Stimulated activated CD8-positive, alpha-beta memory T cell treated with anti-CD3 and anti-CD28 coated beads, Interleukin-15, amount 100 ng/mL, for 24 hours (primary cell): ENCODE measurements at places on chromosomes 2 and 18.

GRCh38 chr2:222861411-222862105 is 722 bp downstream of the ACSL3 start:
- no peak for DNase-seq

DNA sequence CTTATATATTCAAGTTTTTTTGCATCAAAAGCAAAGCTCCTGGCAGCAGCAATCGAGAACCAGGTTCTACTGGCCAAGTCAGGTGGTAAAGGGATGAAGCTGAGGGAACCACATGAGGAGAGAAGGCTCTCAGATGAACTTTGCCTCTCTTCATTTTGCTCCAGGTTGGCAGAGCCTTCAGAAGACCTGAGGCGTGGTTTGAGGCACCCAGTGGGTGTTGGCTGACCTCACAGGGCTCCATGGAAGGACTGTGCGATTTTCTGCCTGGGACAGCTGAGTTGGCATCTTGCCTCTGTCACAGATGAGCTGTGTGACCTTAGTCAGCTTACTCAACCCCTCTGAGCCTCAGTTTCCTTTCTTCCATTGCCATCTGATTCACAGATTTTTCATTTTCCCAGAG is 89.0 kb downstream of the INSIG2 start:
- no peak for DNase-seq

DNA sequence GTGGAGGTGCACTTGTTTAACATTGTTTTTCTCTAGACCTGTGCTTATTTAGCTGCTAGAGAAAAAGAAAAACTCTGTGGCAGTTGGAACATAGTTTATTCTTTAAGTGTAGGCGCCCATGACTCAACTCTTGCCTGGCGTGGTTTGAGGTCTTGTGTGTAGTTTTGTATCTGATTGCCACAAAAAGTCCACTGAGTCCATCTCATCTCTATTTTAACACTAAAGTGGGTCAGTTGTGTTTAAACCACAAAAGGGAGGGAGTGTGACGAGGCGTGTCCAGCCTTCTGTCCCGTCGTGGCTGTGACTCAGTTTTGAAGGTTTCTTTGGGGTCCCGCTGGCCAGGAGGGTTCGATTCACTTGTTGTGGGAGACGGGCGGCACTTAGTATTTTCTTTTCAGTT is 15.3 kb upstream of the UGT1A9 start:
- DNase-seq, result no peak

DNA sequence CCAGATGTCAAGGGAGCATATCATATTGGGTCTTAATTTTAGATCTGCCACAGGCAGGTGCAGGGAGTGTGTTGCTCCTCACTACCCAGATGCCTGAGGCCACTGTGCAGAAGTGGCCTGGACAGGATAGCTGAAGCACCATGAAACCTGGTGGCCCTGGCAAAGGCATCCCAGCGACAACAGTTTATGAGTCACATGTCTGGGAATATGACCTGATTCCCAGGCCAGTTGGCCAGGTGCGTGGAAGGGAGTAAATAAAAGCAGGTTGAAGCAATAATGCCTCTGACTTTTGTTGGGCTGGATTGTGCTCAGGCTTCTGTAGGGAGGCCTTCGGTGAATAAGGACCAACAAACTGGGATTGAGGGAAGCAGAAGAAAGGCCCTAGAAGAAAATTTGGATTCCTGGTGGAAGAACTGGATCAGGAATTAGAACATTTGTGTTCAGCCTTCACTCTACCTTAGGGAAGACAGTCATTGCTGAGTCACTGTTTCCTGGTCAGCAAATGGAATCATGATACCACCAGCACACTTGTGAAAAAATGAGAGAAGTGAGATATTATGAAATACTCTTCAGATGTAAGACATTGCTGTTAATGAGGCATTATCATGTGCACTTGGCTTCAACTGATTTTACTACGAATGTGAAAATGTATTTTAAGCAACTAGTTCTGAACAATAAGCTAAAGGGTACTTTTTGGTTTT is 78.4 kb upstream of the ZNF516 start:
- DNase-seq, result no peak

- DNase-seq, result no peak
Measured at GRCh38 chr2:47155091-47155876, at the start of gene STPG4. STPG4 (minus strand) TSS chr2:47155308; CDS start chr2:47155251, 57 bp downstream.

- DNase-seq, result no peak
Measured at GRCh38 chr2:196041786-196042185, 26.9 kb downstream of the DNAH7 start.

DNA sequence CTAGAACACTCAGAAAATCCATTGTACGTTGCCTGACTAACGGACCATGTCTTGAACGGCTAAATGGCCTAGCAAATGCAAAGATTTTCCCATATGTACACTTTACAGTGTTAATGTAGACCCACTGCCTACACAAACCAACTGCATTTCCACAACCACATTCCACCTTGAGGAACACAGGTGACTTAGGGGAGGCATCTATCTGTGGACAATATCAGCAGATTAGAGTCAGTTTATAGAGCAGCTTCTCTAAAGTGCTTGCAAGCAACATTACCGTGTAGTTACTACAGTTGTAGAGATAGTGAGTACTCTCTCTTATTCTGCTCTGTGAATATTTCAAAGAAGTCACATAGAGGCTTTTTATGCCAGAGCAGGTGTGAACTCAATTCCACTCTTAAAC is 139.6 kb downstream of the TCF4 start:
- DNase-seq, result no peak

GRCh38 chr2:14288016-14288415 is 344.5 kb upstream of the LRATD1 start:
- no peak for DNase-seq

DNA sequence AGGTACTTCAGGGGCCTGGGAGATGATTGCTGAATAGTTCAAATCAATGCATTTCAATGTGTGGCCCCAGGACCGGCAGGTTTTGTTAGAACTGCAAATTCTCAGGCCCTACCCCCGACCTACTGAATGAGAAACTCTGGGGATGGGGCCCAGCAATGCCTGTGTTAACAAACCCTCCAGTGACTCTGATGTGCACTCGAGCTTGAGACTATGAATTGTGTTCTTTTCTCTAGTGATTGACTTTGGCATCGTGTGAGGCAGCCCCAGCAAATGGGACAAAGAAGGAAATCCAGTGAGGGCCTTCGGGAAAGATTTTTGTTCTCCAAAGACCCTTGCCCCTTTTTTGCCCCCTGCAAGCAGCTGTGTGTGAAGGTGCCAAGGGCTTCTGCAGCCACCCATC is 22.4 kb downstream of the ALK start:
- no peak for DNase-seq

DNA sequence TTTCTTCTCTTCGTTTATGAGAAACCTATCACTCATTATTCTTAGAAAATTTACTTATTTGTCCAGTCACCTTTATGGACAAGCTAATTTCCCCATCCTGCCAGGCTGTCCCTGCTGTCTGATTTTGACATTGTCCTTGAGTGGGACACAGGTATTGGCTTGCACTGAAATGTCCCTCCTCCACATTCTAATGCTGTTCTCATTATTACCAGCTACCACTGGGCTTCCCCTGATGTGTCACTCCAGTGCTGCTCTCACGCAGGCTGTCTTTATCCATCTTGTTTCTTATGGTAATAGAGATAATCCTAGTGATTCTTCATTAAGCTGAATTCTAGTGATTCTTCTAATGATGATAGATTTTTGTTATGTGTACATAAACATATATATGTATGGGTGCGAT is 48.1 kb upstream of the RBMS1 start:
- DNase-seq, result no peak
